AG20443 (cell line): ENCODE measurements at places on chromosomes 4 and X.

GRCh38 chr4:77158487-77158861, 1.5 kb downstream of the CCNG2 start:
- DNase-seq = peak; percentile 30

DNA sequence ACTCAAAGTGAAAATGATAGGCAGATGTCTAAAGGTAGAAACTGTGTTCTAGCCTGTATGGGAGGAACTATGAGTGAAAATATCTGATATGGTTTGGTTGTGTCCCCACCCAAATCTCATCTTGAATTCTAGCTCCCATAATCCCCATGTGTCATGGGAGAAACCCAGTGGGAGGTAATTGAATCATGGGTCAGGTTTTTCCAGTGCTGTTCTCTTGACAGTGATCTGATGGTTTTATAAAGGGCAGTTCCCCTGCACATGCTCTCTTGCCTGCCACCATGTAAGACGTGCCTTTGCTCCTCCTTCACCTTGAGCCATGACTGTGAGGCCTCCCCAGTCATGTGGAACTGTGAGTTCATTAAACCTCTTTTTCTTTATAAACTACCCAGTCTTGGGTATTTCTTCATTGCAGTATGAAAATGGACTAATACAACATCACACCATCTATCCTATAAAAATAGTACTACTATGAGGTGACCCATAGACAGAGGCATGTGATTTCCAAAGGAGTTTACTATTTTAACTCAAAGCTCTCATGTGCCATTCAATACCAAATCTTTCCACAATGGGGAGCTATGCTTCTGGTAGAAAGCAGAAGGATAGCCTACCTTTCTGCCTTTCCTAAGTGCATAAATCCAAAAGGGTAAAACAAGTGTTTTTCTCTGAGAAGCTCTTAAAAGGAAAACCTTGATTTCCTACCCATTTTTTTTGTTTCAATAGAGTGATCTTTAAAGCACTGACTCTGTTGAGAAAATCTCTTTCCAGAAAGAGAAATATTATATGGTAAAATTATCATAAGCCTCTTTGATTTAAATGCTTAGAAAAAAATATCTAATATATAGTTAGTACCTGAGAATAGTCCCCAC, 38.8 kb downstream of the SEC31A start:
- peak; percentile 16 for DNase-seq

GRCh38 chrX:53481816-53482465, 47.8 kb upstream of the HSD17B10 start:
- peak; percentile 57 for DNase-seq

GRCh38 chrX:16797358-16797757, 11.1 kb downstream of the TXLNG start:
- peak; percentile 5 for DNase-seq

GRCh38 chrX:134600714-134601113, 57.6 kb downstream of the PLAC1 start:
- no peak for DNase-seq

GRCh38 chr4:153204247-153204671, at the start of gene TRIM2:
Gene TRIM2, plus strand, starts transcription at chr4:153204443. Its CDS starts 88 bp downstream, at chr4:153204531.
- DNase-seq = peak; percentile 55

GRCh38 chrX:22136711-22137110, 104.6 kb downstream of the PHEX start:
- DNase-seq = no peak

DNA sequence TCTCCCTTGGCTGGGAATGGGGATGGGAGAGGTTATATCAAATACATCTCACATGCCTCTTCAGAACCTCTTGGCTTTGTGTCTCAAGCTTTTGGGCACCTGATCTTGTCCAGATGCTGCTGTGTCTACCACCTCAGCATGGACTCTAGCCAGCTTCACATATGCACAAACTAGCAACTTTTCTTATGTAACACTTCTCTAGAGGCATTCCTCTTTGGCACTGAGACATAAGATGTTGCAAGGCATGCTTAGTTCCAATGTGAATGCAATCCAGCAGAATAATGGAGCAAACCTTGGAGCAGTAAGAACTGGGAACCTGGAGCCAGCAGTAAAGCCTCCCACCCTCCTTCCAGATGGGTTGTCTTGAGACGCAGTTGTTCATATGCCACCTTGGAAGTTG, 113.4 kb upstream of the TMEM47 start:
- peak; percentile 8 for DNase-seq

DNA sequence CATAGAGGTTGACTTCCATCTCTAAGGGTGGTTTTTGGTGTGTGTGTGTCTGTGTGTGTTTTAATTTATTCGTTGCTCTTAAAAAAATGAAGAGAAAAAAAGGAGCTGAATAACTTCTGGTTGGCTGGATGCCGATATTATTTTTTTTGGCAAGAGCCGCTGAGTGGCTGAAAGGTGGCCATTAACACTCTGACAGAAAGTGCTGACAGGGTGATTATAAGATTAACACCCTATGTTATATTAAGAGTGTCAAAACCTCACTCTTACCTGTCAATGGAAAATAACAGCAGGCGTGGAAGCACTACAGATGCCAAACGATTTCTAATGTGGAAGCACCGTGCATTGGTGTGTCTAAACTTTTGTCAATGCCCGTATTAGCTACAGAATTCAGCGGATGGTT, 622.5 kb downstream of the ANKRD50 start:
- DNase-seq = no peak

- DNase-seq = no peak
Observed at GRCh38 chrX:28609917-28610613, 22.8 kb downstream of the IL1RAPL1 start.

- peak; percentile 28 for DNase-seq
Observed at GRCh38 chr4:88320780-88321373, 36.5 kb upstream of the PPM1K start.

GRCh38 chr4:155805016-155805415, 46.2 kb downstream of the GUCY1B1 start:
- DNase-seq = peak; percentile 27

GRCh38 chr4:101191302-101192098, 155.8 kb downstream of the PPP3CA start:
- peak; percentile 72 for DNase-seq

GRCh38 chr4:141009931-141010330, 123.3 kb downstream of the RNF150 start:
- no peak for DNase-seq

DNA sequence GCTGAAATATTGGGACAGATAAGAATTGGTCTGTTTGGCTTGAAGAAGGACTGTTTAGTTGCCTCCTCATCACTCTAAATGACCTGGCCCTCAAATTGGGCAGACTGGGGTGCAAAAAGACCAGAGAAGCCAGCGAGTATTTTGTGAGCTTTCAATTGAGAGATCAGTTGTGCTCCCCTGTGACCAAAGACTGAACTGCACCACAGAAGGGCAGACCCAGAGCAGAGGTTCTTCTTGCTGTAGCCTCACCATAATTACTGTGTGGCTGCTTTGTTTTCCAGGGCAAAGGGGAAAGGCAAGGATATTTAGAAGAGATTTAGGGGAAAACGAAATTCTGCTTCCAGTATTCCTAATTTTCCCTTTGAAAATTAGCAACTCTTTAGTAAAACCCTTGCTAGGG, 104.0 kb upstream of the MBNL3 start:
- DNase-seq = peak; percentile 34

- DNase-seq = no peak
Observed at GRCh38 chr4:14726441-14726840, 275.8 kb upstream of the CPEB2 start.

DNA sequence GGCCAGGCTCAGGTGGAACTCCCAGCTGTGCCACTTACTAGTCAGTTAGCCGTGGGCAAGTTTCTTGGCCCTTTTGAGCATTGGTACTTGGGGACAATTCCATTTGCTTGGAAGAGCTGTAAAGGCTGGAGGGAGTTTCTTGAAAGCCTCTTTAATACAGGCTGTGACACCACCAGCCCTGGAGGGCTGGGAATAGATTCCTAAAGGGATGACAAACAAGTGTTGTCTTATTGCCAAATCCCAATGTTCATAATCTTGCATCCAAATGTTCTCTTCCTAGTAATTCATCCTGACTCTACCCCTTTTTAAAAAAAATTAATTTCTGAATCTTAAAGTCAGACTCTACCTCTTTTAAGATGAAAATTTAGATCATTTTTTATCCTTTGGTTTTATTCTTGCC, 14.6 kb upstream of the MED28 start:
- peak; percentile 49 for DNase-seq

DNA sequence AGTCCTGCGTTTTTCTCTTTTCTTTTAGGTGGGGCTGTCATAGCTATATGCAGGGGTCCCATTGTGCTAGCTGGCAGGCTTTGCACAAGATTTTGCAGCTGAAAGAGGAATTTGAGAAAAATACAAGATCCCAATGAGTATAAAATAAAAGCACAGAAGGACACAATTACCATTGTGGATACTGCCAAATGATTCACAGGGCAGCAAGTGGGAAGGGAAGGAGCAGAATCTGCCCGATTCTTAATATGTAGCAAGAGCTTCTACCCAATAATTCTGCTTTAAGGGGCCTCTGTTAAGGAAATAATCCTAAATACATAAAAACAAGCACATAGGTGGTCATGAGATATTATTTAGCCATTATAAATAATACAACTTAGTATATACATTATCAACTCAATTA, 25.9 kb upstream of the ING2 start:
- DNase-seq = peak; percentile 42

DNA sequence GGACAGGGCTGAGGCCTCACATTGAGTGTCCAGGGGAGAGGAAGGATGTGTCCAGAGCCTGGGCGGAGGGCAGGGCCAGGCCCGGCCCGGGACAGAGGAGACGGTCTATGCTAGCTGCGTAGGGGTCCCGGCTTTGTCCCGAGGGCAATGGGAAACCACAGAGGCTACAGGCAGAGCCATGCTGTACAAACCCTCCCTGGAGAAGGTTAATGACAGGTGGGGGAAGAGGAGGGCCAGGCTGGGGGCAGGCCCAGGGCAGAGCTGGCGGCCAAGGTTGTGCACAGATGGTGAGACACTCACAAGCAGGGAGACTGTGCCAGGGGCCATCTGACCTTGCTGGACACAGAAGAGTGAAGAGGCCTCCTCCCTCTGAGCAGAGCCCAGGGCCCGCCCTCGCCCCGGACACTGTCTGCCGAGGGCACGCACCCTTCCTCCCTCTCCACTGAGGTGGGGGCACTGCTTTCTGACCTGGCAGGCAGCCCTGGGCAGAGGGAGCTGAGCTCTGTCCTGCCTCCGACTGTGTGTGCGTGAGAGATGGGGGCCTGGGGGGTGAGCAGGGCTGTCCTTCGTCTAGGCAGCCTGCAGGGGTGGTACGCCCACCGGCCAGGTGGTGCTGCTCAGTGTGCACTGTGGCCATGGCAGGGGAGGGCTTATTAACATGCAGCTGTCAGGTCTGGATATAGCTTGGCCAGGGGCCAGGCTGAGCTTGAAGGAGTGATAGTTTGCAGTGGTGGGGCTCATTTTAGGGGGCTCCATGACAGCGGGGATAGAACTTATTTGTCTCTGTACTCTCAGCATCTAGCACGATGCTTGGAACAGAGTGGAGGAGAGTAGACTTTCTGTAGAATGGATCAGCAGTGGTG, 75.7 kb upstream of the LRPAP1 start:
- no peak for DNase-seq

DNA sequence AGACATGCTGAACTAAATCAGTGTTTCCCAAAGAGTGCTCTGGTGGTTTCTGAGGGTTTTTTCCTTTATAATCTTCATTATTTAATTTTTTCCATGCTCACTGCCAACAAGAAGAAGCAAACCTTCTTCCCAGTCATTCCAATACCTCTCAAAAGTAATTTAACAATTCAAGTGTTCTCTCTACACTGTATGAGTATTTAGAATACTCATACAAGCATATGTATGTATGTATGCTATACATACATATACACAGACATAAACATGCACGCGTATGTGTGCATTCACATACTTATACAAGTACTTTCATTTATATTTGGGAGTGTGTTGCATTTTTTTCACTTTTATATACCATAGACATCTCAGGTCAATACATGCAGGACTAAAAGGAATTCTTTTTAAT, 54.3 kb upstream of the TXK start:
- DNase-seq = no peak

DNA sequence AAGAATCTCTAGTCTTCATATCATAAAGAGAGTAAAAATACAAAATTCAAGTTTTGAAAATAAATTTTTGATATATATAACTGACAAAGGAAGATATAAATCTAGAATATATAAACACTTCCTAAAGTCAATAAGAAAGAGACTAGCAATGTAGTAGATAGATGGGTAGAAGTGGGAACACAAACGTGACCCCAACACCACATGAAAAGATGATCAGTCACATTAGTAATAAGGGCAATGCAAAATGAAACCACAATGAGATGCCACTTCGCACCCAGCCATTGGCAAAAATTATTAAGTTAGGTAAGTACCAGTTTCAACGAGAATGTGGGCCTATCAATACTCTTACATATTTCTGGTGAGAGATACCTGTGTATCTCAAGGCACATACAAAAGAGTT, 106.5 kb downstream of the EGF start:
- no peak for DNase-seq

GRCh38 chr4:6095023-6095752, 77.0 kb upstream of the C4orf50 start:
- no peak for DNase-seq

DNA sequence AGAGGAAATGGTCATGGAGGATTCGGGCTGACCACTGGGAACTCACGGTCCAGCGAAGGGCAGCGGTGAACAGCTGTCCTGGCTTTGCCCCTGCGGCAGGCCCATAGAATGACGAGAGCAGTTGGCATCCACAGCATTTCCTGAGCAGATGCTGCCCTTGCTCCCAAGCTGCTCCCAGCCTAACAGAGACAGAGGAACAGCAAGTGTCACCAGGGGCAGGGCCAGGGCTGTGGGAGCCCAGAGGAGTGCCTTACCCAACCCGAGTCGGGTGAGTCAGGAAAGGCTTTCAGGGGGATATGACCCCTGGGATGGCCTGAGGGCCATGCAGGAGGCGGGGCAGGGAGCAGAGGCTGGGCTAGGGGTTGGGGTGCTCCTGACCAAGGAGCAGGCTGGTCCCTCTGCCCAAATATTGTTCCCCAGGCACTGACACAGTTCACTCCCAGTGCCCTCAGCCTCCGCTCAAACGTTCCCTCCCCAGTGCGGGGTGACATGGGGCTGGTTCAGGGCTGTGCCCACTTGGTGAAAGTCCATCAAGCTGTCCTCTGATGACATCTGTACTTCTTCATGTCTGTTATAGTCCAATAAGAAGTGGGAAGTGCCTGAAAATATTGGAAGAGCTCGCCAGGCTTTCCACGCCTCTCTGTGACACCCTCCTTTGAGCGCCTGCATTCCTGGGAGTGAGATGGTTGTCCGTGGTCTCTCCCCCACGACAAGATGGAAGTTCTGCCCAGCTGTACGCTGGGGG, 64.7 kb upstream of the GPR78 start:
- DNase-seq = peak; percentile 84

DNA sequence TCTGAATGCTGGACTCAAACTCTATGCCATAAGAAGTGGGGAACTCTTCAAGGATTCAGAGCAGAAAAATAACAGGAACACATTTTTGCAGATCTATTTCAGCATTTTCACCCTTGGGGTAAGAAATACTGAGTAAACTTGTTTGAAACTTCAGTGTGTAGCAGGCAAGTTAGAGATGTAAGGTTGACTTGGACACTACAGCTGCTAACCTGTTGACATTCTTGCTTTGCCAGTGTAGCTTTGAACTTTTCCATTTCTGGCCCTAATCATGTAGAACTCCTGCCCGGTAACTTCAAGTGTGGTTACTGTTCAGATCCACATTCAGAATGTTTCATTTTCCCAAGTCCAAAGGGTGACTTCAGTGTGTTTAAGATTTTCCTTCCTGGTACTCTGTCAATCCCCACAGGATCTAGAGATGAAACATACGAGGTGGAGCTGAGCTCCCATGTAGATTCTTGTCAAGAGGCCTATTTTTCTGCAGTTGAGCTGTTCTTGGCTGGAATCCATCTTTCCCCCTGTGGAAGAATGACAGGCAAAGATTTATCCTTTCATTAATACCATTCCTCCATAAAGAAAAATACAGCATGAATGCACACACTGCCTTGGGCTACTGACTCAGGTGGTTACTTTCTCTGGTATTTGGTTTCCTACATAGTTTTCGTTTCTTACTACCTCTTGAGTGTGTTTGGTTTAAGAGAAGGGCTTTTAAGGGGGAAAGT, 34.1 kb downstream of the FHDC1 start:
- DNase-seq = no peak
